ENCODE measurements at places on chromosomes 1 and 21.

DNA sequence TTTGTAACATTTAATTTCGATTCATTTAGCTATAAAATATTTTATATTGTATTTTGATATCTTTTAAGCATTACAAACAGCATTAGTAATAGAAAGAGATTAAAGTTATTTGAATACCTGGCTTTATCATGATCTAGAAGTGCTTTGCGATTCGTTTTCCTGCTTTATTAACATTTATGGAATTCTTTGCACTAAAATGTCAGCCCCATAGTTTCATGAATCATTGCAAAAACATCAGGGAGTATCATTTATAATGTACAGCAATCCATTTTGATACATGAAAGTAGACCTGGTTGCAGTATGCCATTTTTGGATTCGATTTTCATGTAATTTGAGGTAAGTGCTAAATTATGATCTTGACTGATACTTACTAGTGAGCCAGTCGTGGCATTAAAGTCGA, 108.0 kb upstream of the DPYD start:
- no peak for DNase-seq

DNA sequence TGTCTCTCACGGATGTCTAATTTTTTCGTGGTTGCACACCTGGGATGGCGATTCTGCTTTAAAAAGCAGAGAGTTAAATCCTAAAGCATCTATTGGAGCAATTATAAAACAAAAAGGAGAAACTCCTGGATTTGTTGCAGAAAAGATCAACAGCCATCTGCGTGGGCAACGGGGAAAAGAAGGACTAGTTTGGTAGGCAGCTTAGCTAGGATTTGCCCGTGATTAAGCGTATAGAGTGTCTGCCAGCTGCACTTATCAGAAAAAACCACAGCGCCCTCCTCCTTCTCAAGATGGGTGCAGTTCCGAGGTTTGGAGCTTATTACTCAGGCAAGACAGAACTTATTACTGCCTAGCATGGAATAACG, 526 bp upstream of the SLC25A24 start:
- DNase-seq = peak; percentile 21

DNA sequence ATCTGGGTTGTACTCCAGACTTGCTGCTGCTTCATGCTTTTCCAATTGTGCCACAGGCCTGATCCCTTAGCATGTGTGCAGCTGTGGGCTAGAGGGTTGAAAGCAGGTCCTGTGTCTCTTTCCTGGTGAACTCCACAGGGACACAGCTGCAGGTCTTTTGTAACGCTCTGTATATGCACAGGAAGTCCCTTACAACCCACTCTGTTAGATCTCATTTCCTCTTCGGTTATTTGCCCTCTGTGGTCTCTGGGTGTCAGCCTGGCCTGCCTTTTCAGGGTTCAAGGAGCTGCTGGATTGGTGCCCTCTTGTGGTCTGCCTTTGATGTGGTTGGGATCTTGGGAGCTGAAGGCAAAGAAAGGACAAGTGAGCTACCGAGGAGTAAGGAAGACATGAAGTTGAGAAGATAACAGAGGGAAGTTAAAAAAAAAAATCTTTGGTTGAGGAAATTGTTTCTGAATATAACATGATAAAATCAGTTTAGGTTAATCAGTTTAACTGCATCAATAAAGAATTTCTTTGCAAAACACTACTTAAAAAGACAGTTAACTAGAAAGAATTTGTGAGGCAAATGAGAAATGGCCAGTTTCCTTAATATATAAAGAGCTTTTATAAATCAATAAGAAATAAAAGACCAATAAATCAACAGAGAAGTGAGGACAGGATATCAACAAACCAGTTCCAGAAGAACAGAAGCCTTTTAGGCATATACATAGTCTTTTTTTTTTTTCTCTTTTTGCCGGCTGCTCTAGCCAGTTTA, 44.1 kb downstream of the UCK2 start:
- DNase-seq = peak; percentile 29

DNA sequence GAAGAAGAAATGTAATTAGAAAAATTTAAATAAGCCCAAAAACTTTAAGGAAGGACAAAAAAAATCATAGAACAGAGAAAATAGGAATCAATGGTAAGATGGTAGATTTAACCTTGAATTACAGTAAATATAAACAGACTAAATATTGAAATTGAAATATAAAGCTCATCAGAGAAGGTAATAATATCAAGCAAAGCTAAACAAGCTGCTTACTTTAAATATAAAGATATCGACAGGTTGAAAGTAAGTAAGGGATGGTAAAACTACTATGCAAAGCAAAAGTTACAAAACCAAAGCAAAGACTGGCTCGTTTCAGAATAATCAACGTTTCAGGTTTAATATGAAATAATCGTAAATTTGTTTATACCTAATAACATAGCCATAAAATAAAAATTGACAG, 137.0 kb upstream of the KCNJ15 start:
- DNase-seq = no peak

DNA sequence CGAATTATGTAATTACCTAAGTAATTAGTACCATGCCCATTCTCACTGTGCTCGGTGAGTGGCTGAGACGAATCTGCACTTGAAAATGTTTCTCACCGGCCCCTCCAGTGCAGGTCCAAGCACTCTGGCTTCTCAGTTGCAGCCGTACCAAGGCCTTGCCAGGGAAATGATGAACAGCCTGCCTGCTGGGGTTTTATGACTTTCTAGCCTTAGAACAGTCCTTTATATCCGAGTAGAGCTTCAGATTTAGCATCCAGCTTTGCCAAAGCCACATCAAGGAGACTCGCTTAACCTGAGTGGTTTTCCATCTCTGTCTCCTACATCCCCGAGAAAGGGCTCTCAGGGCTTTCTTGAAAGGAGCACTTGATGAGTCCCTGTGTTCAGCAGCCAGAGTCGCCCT, 83.4 kb downstream of the GREM2 start:
- DNase-seq = no peak

- DNase-seq = no peak
Measured at GRCh38 chr1:69278923-69279322, 288.8 kb upstream of the LRRC7 start.

DNA sequence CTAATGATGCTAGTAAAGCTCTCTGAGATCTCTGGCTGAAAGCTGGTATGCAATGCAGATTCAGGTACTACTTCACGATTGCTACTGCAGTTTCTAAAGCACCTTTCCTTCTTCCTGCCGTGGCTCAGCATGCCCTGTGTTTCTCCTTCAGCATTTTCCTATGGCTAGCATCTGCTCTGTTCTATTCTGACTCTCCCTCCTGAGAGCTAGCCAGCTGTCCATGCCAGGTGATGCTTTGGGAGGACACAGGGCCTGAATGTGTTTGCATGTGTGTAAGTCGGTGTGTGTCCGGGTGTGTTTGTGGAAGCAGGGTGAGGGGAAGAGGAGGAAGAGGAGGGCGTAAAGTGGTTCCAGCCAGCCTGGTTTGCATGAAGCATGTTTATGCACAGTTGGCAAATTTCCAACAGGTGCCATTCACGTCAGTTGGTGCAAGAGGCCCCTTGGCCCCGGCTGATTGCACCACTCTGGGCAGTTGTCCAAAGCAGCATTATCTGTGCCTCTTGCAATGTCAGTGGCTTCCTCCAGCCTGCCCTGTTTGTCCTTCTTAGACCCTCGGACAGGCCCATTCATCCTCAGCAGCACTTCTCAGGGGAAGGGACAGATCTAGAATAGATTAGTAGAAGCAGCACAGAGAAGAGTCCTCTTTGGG, 433.3 kb downstream of the DISC1 start:
- no peak for DNase-seq

- no peak for DNase-seq
Measured at GRCh38 chr1:116569381-116569670, 1.5 kb downstream of the CD58 start.

GRCh38 chr21:38142224-38142623, 114.6 kb upstream of the KCNJ15 start:
- DNase-seq = no peak
